T-helper 2 cell treated with Interferon-gamma antibody and Interleukin-4, amounts not matched to agents 5 μg/mL and 100 μg/mL, for 36 hours (primary cell): ENCODE measurements at places on chromosomes 4 and X.
A peak's percentile ranks its signal among the peaks of the same experiment; 100 is the strongest.

DNA sequence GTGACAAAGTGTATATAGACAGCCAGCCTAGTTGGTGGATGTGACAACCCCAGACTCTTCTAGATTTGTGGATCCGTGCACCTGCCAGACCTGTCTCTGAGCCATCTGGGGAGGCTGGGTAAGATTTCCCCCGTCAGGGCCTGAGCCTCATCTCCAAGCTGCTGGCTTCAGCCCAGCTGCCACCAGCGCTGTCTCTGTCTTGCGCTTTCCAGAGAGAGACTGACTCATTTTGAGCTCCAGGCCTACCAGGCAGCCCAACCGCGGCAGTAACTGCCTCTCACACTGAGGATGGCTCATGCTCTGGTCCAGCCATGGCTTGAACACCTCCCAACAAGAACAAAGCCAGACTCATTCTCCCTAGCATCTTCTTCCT lies 26.4 kb downstream of the NOP14 start:
- peaks cover 33% of the 10 kb centered on the region for H3K4me1 ChIP-seq
- peaks cover 49% of the 10 kb centered on the region for H3K36me3 ChIP-seq
- peak overlapping the region; percentile 90 for H3K4me3 ChIP-seq
- H3K27me3 ChIP-seq = no peaks in the 10 kb centered on the region
- DNase-seq = peak; percentile 70

- peak overlapping the region; percentile 86 for H3K27ac ChIP-seq
- no peaks in the 10 kb centered on the region for H3K27me3 ChIP-seq
- H3K4me1 ChIP-seq = peaks cover 67% of the 10 kb centered on the region
- peaks cover 37% of the 10 kb centered on the region for H3K36me3 ChIP-seq
- H3K4me3 ChIP-seq = peak overlapping the region; percentile 76
- no peak for DNase-seq
These were observed 8.9 kb downstream of the GPR174 start for GRCh38 chrX:79153348-79153747.

- H3K36me3 ChIP-seq = no peaks in the 10 kb centered on the region
- H3K27ac ChIP-seq = no peak overlapping the region
- H3K4me1 ChIP-seq = peaks cover 7% of the 10 kb centered on the region
- no peak overlapping the region for H3K4me3 ChIP-seq
- H3K27me3 ChIP-seq = peaks cover 15% of the 10 kb centered on the region
- DNase-seq = peak; percentile 13
These were observed 23.8 kb upstream of the ARHGAP10 start for GRCh38 chr4:147707892-147708672.

- no peak for DNase-seq
- H3K4me1 ChIP-seq = peaks cover 4% of the 10 kb centered on the region
- H3K36me3 ChIP-seq = no peaks in the 10 kb centered on the region
These were observed 39.0 kb upstream of the RASGEF1B start for GRCh38 chr4:81510643-81511178.

GRCh38 chr4:91171217-91171616 lies 1044.0 kb downstream of the CCSER1 start:
- no peak overlapping the region for H3K27ac ChIP-seq
- no peak overlapping the region for H3K4me3 ChIP-seq
